ENCODE measurements at places on chromosomes 3 and 15.

DNA sequence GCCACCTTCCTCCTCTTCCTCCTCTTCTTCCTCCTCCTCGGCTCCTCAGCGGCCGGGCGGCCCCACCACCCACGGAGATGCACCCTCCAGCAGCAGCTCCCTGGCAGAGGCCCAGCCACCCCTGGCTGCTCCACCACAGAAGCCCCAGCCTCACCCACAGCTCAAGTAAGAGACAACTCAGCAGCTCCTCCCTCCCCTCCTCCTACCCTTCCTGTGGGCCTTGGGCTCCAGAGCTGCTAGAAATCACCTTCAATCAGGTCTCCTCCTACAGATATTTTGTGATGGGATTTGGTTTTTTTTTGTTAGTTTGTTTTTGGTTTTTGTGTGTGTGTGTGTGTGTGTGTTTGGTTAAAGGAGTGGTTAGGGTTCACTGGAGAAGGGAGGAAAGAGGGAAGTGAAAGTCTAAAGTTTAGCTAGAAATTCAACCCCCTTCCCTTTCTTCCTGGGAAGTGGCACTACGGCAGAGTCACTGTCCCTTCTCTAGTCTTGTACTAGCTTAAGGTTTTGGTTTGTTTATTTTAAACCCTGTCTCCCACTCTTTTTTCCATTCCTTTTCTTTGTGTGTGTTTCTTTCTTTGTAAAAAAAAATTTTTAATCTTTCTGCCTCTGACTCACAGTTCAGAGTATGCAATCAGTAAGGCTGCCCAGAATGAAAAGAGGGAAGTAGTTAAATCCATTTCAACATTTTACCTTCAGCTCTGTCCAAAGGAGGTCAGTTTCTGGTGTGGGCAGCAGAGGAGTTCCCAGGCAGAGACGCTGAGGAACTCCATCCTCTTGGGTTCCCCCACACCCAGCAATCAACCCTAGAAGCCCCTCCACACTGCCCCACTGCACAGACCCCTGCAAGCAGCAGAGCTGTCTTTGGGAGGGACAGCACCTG is 29.0 kb upstream of the TIMP4 start:
- no peak for DNase-seq

GRCh38 chr3:50450209-50450921 is 53.1 kb downstream of the CACNA2D2 start:
- DNase-seq = no peak

DNA sequence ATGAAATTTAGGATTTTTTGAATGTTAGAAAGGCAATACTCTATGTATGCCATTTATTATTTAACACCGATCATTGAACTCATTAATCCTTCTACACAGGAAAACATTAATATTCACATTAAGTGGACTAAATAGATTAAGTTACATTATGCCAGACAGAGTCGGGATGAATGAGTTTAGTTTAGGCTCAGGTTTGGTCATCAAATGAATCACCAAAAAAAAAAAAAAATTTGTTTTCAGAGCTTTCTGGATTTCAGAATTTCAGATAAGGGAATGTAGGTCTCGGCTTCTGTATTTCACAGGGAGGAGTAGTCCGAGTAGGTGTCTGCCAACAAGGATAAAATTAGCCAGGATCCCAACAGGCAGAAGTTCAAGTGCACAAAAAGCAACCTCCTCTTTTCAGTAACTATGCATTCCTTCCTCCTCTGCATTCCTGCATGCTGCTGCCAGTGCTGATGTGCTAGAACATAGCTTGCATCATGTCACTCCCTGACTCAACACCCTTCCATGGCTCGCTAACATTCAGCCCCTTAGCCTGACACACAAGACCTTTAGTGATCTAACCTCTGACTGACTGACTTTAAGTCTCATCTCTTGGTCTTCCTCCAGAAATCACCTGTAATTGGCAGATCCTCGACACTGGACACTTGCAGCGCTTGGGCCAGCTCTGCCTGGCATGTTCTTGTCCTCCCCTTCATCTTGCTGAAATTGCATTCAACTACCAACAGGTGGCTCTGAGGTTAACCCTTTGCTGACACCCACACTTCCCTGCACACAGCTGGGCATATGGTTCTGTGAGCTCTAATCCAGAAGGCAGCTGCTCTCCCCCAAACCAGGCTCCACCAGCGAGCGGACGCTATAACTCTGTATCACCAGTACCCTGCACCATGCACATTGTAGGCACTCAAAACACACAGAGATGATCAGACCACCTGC is 145.4 kb upstream of the PROK2 start:
- no peak for DNase-seq

GRCh38 chr3:134373271-134374104 is 759 bp downstream of the AMOTL2 start:
- DNase-seq = peak; percentile 88

- DNase-seq = no peak
Observed at GRCh38 chr3:165197481-165197800, 1.3 kb upstream of the SLITRK3 start.

- no peak for DNase-seq
Observed at GRCh38 chr3:38634111-38634510, 15.4 kb downstream of the SCN5A start.

DNA sequence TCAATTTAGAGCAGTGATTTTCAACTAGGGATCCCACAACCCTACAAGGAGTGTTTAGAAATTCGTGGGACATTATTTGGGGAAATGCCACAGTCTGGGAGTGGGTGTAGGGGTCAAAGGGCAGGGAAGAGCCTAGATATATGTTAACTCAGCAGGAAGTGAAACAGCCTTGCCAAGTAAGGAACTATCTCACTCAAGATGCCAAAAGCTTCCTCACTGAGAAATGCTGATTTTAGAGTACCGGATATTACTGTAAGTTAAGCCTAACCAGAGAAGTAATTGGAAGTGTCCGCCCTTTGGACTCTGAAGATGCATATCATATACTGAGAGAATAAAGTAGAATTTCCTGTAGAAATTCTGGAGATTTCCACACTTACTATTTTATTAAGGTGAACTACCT is 158.6 kb downstream of the BBX start:
- DNase-seq = no peak

- DNase-seq = no peak
Observed at GRCh38 chr3:112759681-112760080, 87.0 kb downstream of the CD200R1L start.

- DNase-seq = no peak
Observed at GRCh38 chr15:71259866-71260265, 144.6 kb downstream of the THSD4 start.

- no peak for DNase-seq
Observed at GRCh38 chr15:83292317-83292716, 7.9 kb upstream of the BNC1 start.

DNA sequence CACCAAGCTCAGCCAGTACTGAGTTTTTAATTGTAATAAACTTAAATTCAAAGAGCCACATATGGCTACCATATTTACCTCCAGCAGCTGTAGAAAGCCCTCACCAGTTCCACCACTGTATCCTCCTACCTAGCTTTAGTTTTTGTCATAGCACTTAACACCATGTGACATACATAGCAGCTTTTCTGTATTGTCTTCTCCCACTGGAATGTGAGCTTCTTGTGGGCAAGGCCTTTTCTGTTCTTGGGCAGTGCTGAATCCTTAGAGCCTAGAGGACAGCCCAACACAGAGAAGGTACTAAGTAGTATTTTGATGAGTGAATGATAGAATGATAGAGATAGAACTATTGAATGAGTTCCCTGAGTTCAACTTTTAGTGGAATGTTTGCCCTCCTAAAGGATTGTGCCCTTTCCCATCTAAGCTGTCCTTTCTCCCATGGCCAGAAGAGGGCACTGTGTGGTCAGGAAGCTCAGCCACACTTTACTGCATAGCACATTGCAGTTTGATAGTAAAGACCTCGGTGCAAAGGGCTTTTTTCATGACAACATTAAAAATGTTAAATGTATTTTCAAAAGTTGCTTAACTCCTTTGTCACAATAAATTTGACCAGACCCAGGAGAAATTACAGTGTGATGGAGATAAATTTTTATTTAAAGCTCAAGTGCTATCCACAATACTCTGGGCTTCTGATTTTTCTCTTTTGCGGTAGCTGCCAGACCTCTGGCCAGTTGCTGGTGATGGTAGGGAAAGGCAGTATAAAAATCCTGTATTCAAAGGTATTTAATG is 115.8 kb downstream of the GHSR start:
- DNase-seq = no peak

- no peak for DNase-seq
Observed at GRCh38 chr15:59157396-59157795, 49.2 kb upstream of the LDHAL6B start.

DNA sequence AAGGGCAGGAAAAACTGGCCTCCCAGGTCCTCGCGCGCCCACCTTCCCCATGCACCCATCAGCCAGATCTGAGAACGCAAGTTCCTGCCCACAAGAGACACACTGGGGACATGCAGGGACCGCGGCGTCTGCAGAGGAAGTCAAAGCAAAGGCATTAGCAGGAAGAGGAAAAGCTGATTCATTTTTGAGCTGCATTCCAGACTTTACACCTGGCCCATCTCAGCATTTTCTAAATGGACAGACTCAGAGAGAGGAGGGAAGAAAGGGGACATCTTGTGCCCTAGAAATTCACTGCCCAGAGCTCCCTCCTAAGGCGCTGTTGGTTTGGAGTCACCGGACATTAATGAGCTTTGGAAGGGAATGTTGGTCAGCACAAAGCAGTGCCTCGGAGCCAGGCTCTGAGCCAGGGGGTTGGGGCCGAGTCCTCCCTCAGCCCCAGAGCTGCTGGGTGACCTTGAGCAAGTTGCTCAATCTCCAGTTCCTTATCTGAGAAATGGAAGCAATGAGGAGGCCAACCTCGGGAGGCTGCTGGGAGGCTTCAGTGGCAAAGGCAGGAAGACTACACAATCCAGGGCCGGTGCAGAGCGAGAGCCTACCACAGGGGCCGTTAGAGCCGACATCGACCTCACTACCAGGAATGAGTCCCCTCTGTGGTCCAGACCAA is 150.5 kb upstream of the IQSEC1 start:
- no peak for DNase-seq

DNA sequence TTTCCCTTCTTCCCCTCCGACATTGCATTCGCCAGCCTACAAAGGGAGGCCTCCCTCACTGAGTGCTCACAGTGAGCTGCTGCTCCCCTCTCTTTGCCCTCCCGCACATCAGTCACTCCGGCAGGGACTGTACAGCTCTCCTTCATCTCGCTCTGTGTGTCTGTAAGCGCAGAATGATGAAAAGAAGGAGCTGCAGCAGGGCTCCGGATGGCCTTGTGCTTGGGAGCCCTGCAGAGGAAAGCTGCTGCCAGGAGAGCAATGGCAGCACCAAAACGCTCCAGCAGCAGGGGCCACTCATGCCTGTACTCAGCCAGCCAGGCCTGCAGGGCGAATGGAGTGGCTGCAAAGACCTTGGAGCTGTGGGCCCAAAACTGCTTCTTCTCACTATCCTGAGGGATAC is 107.0 kb upstream of the NSMCE3 start:
- no peak for DNase-seq

DNA sequence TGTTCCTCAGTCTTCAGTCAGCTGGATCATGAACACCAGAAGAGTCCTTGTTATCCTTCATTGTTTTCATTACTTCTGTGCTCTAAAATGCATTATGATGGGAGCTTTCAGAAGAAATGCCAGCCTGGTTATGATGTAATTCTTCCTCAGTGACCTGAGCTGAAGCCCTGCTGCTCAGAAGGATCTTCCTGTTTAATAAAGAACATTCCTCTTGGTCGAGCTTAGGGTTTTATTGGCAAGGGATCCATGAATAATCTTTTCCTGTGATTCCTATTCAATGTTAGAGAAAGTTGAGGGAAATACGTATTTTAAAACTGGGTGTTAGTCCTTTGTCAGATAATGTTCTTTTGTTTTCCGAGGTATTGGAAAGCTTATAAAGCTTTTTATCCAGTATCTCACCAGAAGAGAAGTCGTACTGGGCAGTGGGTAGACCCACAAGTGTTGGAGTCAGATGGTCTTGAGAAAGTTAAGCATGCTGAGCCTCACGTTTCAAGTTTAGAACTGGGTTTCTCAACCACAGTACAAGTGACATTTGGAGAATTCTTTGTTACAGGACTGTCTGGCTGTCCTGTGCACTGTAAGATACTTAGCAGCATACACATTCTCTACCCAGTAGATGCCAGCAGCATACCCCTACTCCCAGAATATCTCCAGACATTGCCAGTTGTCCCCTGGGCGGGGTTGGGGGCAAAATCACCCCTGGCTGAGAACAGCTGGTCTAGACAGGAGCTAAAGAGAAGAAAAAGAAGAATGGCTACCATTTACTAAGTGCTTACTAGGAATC is 212.3 kb upstream of the BHLHE40 start:
- no peak for DNase-seq

GRCh38 chr3:8954938-8955763 is 8.1 kb downstream of the RAD18 start:
- no peak for DNase-seq
